ENCODE measurements at places on chromosomes 11 and 22. TPM values are rescaled to one million over a fixed set of nuclear protein-coding genes. Genes with fewer than 3 reads are reported as not detected.

CD6 gene
- 0.34 TPM for total RNA-seq

FAM181B gene
- not detected for total RNA-seq

SUSD2 gene
- total RNA-seq = 0.57 TPM

OR51B5 gene
- total RNA-seq = not detected

IGF2 gene
- total RNA-seq = 70.9 TPM

FOLR2 gene
- 10.1 TPM for total RNA-seq
